Stimulated activated CD4-positive, alpha-beta T cell treated with anti-CD3 and anti-CD28 coated beads, Interleukin-1b, Interleukin-23, amount 100 ng/mL, for 48 hours (primary cell): ENCODE measurements at places on chromosomes 3 and 15.

- no peak for DNase-seq
Observed at GRCh38 chr3:98233468-98233867, 30.6 kb upstream of the OR5H6 start.

DNA sequence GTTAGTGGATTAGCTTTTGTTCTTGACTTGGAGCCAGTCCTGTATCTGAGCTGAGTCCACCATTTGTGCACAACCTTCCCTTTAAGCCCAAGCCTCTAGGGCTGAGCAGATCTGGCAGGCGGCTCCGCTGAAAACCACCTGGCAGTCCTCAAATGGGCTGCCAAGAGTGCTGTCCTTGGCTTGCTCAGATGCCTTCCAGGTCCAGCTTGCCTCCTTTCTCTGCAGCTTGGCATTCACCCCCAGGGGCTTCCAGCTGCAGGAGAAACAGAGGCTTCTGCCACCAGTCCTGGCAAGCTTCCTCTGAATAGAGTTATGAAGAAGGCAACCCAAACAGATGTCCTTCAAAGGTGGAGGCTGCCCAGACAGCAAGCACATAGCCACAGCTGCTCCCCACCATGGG is 96.7 kb downstream of the LRTM1 start:
- DNase-seq = no peak

DNA sequence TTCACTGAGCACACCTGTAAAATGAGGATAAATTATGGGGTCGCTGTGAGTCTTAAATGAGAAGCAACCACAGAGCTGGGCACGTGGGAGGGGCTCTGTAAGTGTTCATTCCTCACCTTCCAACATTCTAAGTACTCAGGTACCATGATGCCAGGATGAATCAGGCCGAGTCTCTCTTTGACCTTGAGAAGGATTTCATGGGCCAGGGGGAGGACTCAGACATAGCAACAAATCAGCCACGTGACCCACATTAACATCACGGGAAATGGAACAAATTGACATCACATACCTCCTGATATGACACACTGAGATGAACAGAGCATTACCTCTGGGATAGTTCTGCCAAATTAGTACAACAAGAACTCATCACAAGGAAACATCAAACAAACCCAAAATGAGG is 35.2 kb upstream of the USP3 start:
- peak; percentile 68 for DNase-seq

- no peak for DNase-seq
Observed at GRCh38 chr3:60431599-60431958, 819.7 kb downstream of the FHIT start.

DNA sequence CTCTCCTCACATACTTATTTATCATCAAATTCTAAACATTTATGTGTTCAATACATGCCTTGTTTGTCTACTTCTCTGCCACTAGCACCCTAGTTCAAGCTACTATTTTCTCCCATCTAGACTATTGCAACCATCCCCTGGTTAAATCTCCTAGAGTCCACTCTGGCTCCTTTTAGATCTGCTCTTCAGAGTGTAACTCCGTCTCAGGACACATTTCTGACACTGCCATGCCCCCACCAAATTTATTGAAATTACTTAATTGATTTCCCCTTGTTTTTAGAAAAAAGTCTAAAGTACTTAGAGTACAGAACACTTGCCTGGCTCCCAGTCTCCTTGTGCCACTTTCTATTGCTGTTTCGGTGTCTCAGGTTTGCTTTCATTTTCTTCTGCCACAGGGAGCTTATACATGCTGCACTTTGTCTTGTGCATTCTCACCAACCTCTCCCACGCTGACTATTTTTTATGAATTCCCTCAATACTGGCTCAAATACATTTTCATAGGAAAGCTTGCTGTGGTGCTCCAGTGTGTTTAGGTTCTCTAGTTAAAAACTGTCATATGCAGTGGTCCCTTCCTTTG is 792.3 kb downstream of the DIPK2A start:
- no peak for DNase-seq

GRCh38 chr3:21645121-21645897 is 105.7 kb downstream of the ZNF385D start:
- DNase-seq = no peak

DNA sequence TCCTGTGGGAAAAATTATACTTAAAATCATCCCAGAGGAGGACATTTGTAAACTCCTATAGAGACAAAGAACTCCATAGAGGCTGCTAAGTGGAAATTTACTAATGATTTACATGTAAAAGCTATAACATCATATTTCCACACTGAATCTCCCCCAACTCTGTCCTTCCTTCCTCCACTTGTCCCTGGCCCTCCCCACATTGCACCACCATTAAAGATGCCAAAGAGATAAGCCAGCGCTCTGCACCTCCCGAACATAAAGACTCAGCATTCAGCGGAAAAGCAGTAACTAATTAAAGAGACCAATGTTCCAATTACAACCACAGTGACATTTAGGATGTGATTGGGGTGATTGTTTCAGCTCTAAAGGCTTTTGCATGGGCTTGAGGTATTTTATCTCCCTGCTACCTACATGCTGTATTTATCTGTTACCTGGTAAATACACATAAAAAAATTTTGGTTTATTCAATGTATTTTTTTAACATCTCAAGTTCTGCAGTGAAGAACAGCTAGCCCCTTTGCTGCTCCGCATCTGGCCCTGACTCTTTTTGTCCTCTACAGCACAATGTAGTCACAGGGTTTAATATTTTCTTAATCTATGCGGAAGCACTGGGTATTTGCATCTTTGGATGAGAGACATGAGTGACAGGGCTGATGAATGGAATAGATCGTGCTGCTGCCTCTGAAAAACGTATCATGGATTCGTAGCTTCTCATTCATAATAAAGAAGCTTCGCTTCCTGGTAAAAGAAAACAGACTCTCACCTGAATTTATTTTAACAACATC is 35.3 kb upstream of the B3GNT5 start:
- no peak for DNase-seq

DNA sequence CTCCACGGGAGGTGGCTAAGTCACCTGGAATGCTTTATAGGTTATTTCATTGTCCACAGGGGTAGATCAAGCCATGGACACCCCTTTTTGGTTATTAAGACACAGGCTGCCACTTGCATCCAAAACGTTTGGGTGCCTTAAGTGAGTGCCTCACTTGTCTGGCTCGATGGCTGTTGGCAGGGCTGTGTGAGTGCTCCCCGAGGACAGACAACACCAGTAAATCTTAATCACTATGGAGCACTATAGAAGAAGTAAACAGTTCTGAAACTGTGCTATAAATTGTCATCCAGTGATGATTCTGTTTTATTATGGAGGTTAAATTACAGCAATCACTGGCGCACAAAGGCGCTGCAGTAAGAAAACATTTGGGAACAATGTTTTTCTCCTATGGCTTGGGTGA is 215.5 kb downstream of the CACNA2D3 start:
- DNase-seq = no peak

- no peak for DNase-seq
Observed at GRCh38 chr15:90167121-90167520, 34.0 kb upstream of the SEMA4B start.

GRCh38 chr3:148229107-148229506 is 468.6 kb upstream of the AGTR1 start:
- no peak for DNase-seq

DNA sequence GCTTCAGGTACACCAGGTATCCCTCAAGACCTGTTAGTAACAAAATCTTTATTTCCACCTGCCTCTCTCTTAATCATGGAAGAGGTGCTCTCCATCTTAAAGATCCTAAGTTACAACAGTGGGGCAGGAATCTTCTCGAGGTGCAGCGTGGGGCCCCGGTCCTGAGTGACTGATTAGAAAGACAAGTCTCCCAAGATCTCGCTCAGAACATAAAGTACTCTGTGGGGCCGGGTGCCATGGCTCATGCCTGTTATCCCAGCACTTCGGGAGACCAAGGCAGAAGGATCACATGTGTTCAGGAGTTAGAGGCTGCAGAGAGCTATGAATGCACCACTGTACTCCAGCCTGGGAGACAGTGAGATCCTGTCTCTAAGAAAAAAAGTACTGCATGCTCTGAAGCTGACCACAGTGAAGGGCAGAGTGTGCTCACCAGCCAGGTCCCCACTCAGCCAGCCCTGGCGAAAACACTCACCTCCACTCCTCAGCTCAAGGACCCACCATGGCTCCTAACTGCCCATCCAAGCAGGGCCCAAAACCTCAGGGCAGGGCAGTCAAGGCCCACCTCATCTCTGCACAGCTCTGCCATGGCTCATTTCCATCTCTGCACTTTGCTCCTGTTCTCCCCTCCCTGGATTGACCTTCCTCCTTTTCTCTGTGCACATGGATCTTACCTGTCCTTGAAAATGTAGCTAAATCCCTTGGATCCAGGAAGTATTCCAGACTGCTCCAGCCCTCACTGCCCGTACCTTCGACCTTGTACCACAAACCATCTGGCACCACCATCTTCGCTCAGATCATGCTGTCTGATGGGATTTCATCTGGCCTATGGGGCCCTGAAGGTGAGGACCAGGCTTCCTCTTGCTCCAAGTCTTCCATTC is 7.1 kb downstream of the SEMA7A start:
- DNase-seq = no peak
